Hepatic stellate cell (primary cell): ENCODE measurements at places on chromosomes 7 and 10.

- DNase-seq: no peak
Observed at GRCh38 chr10:132061030-132061429, 4.7 kb upstream of the JAKMIP3 start.

DNA sequence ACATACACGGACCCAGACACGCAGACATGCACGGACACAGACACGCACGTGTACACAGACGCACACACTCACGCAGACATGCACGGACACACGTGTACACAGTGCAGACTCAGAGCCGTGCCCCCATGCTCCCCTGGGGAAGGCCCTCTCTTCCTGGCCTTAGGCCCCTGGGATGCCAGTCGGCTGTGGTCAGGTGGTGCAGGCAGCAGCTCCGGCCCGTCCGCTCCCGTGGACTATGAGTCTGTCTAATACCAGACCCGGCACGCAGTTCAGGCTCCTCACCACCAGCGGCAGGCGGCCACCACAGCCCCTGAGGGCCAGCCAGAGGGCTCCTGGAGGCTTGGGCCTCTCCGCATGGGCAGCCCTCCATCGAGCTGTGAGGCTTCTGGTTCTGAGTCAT lies 52.0 kb upstream of the NKX6-2 start:
- DNase-seq: no peak

- no peak for DNase-seq
Observed at GRCh38 chr7:110877016-110877415, 213.9 kb upstream of the LRRN3 start.

GRCh38 chr7:44222776-44223261 lies 22.0 kb downstream of the YKT6 start:
- DNase-seq: no peak

- no peak for DNase-seq
Observed at GRCh38 chr7:139902436-139903102, 73.5 kb downstream of the TBXAS1 start.

DNA sequence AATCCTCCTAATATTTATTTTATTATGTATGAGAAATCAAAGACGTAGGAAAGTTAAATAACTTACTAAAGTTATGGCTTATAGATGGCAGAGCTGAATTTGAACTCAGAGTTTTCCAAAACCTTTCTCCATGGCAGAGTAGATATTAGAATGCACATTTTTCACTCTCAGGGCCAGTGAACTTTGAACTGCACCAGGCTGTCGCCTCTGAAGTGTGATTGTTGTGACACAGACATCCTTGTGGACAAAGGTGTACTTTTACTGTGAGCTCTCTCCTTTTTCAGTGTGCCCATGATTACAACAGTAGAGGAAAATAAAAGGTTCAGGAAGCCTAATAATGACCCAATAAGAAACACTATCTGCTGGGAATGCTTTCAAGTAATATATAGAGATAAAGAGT lies 29.1 kb downstream of the TES start:
- DNase-seq: no peak

GRCh38 chr7:130387628-130388403 lies 7.5 kb downstream of the CPA1 start:
- no peak for DNase-seq

DNA sequence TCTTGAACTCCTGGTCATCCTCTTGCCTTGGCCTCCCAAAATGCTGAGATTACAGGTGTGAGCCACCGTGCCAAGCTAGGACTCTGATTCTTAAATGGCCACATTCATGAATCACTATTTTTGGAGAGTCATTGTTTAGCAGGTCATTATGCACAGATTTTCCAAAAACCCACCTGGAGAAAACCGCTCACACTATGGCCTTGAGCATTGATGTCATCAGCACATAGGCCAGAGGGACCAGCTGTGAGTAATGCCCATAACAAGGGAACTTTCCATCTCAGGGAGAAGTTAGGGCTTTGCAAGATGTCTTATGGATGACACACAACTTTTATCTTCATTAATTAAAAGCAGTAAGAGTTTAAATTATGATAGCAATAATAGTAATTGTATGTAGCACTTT lies 86.4 kb upstream of the KIF5B start:
- DNase-seq: no peak
